Caudate nucleus (tissue), 63 donors: ENCODE measurements at places on chromosomes 13 and 19.
A peak's percentile ranks its signal among the peaks of the same experiment; 100 is the strongest.

DNA sequence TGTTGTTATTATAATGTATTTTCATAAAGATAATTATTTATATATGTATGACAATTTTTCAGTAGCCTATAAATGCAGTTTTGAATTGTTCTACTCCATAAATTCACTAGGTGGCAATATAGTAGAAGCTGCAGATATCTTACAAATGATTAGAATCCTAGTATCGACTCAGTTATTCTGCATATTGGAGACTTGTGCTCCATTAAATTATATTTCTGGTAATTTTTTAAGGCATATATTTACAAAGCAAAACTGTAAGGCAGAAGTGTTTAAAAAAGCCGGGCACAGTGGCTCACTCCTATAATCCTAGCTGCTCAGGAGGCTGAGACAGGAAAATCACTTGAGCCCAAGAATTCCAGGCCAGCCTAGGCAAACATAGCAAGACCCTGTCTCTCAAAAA, 58.7 kb downstream of the DPY19L3 start:
- DNase-seq, result no peak

DNA sequence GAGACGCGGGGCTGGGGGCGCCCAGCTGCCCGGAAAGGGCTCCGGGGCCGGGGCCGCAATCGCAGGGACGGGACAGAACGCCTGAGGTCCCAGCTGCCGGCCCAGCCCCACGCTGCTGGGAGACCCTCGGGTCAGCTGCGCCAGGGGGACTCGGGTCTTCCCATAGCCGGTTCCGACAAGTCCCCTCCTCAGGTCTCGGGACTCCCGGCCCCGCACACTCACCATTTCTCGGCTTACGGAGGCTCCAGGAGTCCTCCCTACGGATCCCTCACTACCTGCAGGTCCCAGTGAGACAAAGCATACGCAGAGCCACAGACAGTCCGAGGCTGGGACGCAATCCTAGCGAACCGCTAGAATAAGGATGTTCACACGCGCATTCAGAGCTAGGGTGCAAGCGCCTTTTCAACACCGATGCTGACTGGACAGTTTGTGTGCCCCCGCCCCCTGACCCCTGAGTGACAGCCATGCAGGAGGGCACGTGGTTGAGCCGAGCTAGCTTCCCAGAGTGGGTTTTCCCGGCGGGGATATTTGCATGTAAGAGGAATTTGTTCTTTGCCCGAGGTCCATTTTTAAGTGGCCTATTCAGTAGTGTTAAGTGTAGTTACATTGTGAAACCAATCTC, 13.6 kb downstream of the ZNF490 start:
- DNase-seq, result no peak

DNA sequence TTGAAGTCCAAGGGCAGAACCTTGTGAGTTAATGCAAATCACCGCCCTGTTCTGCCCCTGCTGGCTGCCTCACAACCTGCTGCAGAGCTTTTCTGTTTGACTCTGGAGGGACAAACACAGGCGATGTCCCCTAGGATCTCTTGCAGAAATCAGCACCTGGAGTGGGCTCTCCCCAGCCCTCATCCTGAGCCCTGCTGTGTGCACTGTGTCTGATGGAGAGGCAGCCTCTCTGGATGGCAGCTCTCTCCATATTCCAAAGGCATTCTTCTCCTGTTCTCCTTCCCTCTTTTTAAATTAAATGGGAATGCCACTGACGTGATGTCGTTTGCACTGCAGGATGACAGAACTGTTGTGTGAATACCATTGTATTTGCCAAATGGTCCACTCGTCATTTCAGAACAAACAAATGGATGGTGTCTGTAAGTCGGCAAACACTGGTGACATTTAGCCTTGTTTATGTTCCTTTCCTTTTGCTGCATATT, 184.1 kb downstream of the ZNF536 start:
- peak; percentile 38 for DNase-seq

DNA sequence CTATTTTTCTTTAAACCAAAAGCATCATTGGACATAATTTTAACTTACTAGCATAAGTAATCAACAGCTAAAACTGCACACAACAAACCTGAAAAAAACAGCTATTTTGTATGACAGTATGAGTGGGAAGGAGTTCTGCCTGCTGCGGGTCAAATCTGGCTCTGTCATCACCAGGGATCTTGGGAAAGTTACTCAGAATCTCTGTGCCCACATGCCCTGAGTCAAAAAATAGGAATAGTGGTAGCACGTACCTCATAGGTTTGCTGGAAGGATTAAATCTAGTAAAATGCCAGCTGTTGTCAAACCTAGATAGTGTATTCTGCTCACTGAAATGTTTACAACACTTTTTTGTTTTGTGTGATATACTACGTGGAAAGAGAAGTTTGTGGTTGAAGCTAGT, 1.1 kb downstream of the CLN5 start:
- DNase-seq, result no peak

DNA sequence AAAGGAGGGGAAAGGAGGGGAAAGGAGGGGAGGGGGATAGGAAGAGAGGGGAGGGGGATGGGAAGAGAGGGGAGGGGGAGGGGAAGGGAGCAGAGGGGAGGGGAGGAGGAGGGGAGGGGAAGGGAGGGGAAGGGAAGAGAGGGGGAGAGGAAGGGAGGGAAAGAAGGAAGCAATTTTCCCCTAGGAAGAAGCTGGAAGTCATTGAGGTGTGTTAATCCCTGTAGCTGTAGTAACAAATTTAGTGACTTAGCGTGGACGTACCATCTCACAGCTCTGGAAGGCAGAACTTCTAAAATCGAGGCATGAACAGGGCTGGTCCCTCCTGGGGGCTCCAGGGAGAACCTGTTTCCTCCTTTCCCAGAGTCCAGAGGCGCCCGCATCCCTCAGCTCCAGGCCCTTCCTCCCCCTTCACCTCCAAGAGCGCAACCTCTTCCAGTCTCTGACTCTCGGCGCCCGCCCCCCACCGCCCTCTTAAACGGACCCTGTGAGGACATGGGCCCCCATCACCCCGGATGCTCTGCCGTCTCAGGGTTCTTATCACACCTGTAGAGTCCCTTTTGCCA, 5.6 kb upstream of the CDC34 start:
- DNase-seq, result no peak

DNA sequence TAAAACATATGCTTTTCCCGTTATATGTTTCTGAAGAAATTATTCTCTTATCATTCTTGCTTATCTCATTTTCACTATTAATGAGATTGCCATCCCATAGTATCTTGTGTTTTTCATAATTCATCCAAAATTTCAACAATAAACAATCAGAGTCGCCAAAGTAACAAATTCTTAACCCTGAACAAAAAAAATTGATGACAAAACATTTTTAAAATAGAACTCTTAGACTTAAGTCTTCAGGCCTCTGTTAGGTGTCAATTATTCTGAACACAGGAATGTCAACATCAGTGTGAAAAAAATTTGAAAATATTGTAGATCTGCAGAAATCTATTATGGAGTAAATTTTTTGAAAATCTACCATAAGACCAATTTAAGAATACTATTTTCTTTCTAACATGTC, 37.4 kb downstream of the NEK5 start:
- DNase-seq, result no peak
